Retinal pigment epithelial cell (primary cell): ENCODE measurements at places on chromosomes 2 and 18.

- DNase-seq = no peak
These were observed 135.6 kb upstream of the KYNU start for GRCh38 chr2:142741764-142742269.

DNA sequence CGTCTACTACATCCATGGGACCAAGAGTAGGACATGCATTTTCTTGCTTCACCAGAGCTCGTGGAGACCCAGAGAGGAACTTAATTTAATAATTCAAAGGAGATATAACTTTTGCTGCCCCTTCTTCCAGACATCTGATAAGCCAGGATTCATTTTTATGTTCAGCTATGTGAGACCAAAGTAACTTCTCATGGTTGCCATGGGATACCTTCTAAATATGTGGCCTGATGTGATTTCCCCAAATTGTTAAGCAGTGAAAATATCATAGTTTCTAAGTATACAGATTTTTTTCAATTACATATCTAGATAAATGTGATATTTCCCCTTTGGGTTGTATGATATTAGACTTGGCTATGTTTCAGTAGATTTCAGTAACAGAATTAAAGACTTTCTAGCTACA, 185.5 kb upstream of the FN1 start:
- DNase-seq = no peak

- DNase-seq = no peak
These were observed 84.1 kb upstream of the SLC66A3 start for GRCh38 chr2:11071211-11071610.

DNA sequence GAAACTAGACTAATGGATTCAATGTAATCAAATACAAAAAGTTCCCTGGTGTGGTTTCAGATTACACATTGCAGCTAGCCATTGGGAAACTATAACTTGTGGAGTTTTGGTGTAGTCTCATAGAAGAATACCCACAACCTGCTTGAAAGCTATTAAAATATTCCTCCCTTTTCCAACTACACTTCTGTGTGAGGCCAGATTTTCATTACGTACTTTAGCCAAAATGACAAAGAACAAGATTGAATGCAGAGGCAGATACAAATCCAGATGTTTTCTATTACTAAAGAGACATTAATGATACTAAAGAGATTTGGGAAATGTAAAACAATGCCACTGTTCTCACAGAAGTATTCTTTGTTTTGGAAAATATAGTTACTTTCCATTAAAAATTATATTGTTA, 128.7 kb upstream of the SLC35G4 start:
- no peak for DNase-seq

DNA sequence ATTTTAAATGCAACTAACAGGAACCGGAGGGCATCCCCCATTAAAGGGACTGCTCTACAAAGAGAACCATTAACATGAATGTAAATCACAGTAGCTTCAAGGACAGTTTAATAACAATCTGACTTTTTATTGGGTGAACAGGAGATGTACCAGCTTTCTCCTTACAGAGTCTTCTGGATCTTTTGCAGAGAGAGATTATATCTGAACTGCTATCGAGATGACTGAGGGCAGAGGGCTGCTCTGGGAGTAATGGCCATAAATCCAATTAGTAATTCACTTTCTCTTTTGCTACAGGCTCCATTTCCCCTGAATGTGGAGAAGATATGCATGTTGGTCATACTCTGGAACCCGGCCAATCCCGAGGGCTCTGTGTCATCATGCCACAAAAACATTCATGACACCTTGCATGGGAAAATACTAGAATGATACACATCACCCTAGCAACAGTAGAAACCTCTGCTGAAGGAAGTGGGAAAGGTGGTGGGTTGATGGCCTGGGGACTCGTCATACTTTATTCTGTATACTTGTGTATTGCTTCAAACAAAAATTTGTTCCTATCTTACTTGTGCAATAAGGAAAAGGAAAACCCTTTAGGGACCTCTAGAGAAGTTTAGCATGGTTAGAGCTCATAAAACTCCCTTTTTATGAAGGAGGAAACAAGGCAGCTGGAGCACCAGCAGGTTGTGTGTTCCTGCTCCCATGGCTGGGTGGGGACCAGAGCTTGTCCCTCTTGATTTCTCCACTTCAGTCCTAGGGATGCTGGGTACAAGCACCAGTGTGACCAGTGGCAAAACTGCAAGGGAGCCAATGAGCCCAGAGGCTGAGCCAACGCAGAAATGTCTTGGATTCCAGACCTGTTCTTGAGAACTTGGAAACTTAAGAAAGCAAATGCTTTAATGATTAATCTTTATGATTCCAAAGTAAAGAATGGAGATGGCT, 26.0 kb downstream of the CTAGE1 start:
- DNase-seq = peak; percentile 69

- DNase-seq = no peak
These were observed 691 bp downstream of the BIRC6 start for GRCh38 chr2:32357318-32358110.

GRCh38 chr2:236061497-236061896, 106.7 kb downstream of the GBX2 start:
- no peak for DNase-seq

DNA sequence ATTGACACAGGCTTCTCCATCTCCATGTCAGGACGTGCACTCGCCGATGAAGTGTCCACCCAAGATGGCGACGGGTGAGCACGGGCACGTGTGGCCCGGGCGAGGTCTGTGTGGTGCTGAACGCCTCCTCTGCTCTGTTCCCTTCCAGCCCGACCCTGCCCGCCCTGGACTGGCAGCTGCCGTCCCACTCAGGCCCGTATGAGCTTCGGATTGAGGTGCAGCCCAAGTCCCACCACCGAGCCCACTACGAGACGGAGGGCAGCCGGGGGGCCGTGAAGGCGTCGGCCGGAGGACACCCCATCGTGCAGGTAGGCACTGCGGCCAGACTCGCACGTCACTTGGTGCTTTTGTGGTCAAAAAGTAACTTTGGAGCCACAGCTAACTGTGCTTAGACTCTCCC, 37.7 kb downstream of the NFATC1 start:
- no peak for DNase-seq

- no peak for DNase-seq
These were observed 134.4 kb downstream of the OSR1 start for GRCh38 chr2:19224011-19224410.

GRCh38 chr2:226652983-226653765, 146.4 kb downstream of the IRS1 start:
- DNase-seq = no peak

GRCh38 chr18:22702806-22703205, 230.3 kb upstream of the RBBP8 start:
- no peak for DNase-seq

- DNase-seq = no peak
These were observed 20.0 kb downstream of the KCNF1 start for GRCh38 chr2:10931710-10932255.

- DNase-seq = no peak
These were observed 93.9 kb downstream of the SH3RF3 start for GRCh38 chr2:109222825-109223471.

- no peak for DNase-seq
These were observed 28.3 kb upstream of the CCL20 start for GRCh38 chr2:227785293-227785692.

GRCh38 chr2:24971286-24971535, 544 bp downstream of the DNAJC27 start:
- DNase-seq = no peak

DNA sequence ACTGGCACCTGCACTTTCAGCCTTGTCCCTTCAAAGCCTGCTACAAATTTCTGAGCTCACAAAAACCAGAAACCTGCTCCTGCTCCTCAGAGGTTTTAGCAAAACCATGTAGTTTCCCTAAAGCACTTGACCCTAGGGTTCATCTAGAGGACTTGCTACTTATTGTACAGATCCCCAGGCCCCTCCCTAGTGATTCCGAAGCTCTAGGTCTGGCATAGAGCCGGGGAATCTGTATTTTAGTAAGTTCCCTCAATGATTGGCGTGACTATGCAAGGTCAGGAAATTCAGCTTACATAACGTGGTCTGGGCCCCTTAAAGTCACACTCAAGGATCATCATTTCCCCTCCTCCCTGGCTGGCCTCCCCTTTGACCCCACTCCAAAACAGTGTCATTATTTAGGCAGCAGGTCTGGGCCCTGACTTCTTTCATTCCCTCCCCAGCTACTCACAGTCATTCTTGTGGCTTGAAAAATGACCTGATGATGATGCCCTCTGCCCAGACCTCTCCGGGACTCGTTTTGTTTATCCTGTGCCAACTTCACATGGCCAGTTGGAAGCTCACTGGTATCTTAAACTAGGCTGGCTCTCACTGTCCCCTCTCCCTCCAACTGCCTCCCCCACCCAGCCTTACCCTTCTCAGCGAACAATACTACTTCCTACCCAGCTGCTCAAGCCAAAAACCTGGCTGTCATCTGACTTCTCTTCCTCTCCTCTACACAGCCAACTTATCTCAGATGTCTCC, 36.0 kb downstream of the WDFY1 start:
- no peak for DNase-seq

DNA sequence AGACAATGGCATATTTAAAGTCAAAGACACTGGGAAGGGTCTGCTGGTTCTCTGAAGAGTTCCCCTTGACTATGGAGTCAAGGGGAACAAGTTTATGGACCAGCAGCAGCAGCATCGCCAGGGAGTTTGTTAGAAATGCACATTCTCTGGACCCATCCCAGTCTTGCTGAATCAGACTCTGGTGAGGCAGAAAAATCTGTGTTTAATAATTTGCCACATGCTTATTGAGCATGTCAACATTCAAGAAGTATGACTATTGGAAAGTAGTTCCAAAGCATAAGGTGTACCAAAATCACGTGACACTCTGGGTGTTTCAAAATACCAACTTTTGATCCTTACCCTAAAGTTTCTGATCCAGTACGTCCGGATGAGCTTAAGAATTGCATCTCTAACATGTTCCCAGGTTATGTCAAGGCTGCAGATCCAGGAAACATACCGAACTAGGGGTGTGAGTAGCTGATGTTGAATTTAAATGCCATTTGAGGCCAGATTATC, 853.8 kb downstream of the TMEM182 start:
- no peak for DNase-seq

- DNase-seq = no peak
These were observed 200.5 kb upstream of the CHAC2 start for GRCh38 chr2:53567073-53567472.

DNA sequence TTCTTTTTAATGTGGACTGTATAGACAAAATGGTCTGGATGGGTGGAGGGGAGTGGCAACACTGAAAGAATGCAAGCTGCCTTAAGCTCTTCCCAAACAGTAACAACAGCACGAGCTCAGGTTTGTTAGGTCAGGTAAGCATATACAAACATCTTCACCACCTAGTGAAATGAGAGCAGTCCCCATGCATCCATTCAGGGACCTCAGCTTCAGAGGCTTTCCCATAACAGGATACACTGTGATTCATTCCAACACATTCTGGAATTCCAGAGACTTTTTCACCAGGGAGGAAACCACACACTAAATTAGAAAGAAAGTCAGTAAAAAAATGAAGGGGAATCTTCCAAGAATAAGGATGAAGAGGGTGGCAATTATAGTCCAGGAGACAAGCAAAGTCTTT, 50.4 kb upstream of the BZW1 start:
- no peak for DNase-seq

GRCh38 chr2:183684686-183685085, 560.4 kb downstream of the NUP35 start:
- no peak for DNase-seq

DNA sequence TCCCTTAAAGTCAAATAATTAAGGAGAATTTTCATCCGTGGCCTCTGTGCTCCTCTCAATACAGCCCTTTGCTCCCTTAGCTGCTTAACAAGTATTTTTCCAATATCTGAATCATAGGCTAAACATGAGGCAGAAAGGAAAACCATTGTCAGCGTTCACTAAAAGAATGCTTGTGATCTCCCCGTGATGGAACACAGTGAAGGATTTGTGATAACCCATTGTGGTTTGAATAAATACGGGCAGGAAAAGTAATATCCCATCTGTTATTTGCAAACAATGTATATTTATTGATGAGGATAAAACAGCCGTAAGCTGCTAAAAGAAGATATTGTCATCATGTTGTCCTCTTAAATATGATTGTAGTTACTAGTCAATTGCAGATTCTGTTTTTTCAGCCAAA, 258.1 kb downstream of the NAPG start:
- no peak for DNase-seq

GRCh38 chr18:9914334-9914583, 443 bp downstream of the VAPA start:
- DNase-seq = no peak

DNA sequence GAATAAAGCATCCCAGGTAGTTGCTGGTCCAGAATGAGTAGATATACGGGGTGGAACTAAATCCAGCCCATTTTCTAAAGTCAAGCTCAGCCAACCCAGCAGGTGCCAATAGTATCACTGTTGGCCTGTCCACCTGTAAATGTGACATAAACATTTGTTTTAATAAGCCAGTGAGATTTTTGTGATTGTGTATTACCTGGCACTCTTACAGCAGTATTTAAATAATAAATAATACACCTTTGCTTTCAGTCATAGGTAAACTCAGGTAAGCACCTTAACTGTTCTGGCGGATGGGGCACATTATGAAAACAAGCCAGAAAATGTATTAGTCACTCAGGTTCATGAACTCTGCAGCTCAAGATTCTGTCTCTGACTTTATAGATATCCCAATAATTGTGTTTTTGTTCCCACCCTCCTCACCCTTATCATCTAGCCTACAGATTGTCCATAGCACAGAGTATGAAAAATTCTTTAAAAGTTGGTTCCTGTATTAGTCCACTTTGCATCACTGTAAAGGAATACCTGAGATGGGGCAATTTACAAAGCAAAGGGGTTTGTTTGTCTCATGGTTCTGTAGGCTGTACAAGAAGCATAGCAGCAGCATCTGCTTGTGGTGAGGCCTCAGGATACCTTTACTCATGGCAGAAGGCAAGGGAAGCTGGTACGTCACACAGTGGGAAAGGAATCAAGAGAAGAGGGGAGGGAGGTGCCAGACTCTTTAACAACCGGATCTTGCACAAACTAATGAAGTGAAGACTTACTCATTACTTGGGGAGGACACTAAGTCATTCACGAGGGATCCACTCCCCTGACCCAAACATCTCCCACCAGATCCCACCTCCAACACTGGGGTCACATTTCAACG, 73.0 kb upstream of the CYRIA start:
- DNase-seq = no peak

GRCh38 chr18:46622999-46623398, 34.0 kb downstream of the LOXHD1 start:
- DNase-seq = no peak

DNA sequence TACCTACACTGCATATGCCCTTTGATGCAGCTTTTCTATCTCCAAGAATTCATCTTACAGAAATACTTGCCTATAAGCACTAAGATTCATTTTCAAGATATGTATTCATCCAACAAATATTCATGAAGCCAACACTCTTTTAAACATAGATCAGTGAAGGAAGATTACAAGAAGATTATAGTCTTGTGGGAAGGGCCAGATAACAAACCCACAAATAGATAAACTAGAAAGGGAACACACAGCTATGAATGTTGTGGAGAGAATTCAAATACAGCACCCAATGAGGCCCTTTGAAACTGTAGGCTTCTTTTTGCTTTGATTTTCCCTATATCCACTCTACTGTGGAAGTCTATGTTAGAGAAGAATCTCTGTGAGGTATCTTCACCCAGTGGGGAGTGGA, 186.7 kb upstream of the RBMS1 start:
- DNase-seq = no peak
